Activated CD8-positive, alpha-beta memory T cell treated with anti-CD3 and anti-CD28 coated beads, Interleukin-2, amount 50 U/mL, for 48 hours (primary cell): ENCODE measurements at places on chromosomes 12 and 14.

DNA sequence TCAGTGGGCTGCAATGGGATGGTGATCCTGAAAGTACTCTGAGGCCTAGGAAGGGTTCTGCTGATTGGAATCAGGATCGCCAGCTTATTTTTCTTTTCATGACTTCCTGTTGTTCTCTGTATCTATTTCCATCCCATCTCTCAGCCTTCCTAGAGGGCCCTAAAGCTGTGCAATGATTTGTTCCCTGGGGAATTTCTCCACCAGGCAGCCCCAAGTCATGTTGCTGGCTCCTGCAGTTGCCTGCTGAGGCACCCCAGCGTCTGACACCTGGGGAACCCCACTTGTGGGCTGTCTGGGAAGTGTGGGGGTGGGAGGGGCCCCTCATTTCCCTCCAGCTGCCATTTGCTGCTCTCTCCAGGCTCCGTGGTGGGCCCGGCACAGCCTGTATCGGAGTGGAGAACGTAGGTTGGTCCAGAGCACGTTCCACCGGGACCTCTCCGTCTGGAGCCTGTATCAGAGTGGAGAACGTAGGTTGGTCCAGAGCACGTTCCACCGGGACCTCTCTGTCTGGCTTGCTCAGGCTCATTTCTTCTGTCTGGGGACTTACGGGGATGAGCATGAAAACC is 138.3 kb downstream of the TSPAN9 start:
- DNase-seq: no peak

GRCh38 chr12:109737631-109738030 is 24.0 kb downstream of the FAM222A start:
- DNase-seq: no peak

DNA sequence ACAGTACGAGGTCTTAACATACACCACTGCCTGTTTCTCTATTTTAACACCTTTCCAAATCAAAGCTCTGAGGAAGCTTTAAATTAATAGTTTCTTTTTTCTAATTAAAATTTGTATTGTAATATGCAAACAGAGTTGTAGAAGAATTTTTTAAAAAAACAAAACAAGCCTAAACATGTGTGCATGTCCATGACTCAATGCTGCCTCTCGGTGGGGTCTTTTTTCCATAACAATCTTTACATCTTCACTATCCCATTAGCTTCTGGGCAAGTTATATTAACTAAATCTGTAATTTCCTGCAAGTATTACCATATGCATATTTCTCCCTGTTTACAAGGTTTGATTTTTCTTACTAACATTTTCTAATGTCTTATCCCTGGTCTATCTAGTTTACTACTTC is 143.9 kb upstream of the NAV3 start:
- DNase-seq: no peak

DNA sequence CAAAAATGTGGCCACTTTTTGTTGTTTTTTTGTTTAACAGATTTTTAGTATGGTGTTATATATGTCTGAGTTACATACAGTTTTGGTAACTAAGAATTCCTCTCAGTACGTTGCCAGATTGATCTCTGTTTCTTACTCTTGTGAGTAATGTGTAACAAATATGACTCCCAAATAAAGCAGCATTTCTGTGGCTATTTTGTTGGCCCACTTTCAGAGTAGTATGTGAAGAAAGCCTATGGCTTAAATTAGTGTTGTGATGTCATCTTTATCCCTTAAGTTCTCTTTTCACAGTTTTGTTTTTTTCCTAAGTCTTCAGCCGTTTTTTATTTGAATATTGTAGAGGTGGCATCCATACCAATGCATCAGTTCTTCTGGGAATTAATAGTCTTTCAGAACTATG is 10.7 kb downstream of the PCNX4 start:
- DNase-seq: no peak

GRCh38 chr12:93912086-93912733 is 235.0 kb downstream of the CRADD start:
- no peak for DNase-seq

GRCh38 chr12:19872621-19873540 is 433.6 kb downstream of the AEBP2 start:
- no peak for DNase-seq

GRCh38 chr12:30823156-30823699 is 68.5 kb upstream of the CAPRIN2 start:
- peak; percentile 71 for DNase-seq

DNA sequence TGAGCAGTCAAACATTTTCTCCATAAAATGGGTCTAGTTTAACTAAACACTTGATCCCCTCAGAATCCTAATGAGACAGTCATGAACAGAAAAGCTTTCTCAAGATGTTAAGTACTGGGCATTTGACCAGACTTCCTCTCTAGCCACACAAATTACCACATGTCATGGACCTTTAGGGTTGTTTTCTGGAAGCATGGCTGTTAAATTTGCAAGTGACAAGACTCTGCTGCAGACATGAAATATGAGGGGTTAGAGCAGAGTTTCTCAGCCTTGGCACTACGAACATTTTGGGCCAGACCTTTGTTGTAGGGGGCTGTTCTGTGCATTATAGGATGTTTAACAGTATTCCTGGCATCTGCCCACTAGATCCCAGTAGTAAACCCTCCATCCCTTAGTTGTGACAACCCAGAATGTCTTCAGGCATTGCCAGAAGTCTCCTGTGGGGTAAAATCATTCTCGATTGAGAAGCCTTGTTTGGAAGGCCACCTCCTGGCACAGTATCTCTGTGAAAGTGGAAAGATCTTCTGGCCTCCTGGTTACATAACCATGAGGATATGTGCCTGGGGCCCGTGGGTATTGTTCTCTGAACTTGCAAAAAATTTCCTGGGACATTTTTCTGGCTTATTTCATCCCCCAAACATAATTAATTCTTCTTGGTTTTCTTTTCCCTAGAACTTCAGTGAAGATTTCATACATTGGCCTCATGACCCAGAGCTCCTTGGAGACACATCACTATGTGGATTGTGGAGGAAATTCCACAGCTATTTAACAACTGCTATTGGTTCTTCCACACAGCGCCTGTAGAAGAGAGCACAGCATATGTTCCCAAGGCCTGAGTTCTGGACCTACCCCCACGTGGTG is 4.3 kb downstream of the TMEM106C start:
- no peak for DNase-seq

DNA sequence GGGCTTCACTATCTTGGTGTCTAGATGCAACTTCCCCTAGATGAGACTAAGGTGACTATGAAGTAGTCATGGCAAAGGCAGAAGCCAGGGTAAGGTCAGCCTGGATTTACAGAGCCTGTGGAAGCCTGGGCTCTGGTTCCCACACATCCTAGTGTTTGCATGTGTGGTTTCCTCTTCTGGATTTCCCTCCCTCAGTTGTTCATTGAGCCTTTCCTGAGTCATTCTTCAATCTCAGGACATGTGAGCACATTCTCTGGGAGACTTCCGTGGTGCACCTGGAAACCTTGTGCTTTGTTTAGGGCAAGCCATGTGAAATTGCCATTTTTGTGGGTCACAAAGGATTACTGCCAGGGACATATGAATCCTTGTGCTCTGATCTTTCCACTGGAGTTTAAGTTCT is 236.6 kb downstream of the C12orf75 start:
- DNase-seq: no peak

- peak; percentile 69 for DNase-seq
Measured at GRCh38 chr14:21068521-21069387, 1.4 kb upstream of the ARHGEF40 start.

DNA sequence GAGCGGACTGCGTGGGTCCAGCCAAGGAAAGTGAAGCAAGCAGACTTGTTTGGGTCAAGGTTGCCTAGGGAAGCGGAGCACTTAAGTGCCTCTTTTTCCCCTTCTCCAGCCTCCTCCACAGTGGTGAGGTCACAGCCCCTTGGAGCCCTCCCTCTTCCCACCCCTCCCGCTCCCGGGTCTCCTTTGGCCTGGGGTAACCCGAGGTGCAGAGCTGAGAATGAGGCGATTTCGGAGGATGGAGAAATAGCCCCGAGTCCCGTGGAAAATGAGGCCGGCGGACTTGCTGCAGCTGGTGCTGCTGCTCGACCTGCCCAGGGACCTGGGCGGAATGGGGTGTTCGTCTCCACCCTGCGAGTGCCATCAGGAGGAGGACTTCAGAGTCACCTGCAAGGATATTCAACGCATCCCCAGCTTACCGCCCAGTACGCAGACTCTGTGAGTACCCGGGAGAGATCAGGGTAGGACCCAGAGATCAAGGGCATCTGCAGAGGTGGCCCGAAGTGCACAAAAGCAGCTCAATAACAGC is at the start of gene TSHR:
TSHR (plus strand) TSS at position 206 of the 526 bp plus-strand sequence; CDS start at position 266, 60 bp downstream.
- peak; percentile 59 for DNase-seq

GRCh38 chr12:50129290-50129689 is 17.3 kb downstream of the COX14 start:
- no peak for DNase-seq

GRCh38 chr14:85387181-85387580 is 142.8 kb upstream of the FLRT2 start:
- no peak for DNase-seq

DNA sequence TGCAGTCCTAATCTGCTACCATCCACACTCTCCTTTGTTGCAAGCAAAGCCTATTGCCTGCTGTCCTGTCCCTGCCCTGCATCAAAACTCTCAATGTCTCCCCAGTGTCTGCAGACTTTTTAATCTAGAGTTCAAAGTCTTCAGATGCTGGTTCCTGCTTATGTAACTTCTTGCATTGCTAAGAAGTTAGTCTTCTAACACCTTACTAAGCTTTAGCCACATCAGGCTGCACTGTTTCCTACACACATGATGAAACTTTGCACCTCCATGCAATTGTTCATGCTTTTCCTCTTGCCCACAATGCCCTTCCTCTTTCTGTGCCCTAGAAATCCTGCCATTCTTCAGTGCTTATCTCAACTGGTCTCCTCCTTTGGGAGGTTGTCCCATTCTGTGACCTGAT is 16.2 kb upstream of the DICER1 start:
- DNase-seq: no peak

- DNase-seq: no peak
Measured at GRCh38 chr14:68124979-68125731, 305.6 kb downstream of the RAD51B start.

GRCh38 chr12:22361785-22362184 is 27.3 kb upstream of the ST8SIA1 start:
- no peak for DNase-seq

DNA sequence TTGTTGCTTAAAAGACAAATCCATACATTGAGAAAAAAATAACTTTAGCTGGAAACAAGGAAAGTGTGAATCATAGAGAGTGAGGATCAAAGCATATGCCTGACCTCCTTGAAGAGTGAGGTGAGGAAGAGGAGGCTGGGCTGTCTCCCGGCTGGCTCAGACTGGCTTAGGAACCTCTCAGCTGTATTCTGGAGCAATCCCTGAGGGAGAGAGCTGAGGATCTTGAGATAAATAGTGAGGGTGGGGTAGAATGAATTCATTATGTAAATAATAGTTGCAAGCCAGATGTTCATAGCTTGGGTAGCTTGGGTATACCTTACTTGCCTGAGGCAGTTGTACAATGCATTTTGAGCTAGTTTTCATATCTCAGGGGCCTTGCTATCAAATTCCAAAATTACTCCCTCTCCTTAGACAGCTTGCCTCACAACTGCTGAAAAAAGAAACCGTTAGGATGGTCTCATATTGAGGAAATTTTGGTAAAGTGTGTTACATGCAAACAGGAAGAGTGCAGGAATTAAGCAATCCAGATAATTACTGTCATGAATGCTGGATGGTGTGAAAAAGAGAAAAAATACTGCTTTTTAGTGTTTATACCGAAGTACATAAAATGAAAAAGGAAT is 30.5 kb upstream of the SLC15A5 start:
- DNase-seq: no peak

DNA sequence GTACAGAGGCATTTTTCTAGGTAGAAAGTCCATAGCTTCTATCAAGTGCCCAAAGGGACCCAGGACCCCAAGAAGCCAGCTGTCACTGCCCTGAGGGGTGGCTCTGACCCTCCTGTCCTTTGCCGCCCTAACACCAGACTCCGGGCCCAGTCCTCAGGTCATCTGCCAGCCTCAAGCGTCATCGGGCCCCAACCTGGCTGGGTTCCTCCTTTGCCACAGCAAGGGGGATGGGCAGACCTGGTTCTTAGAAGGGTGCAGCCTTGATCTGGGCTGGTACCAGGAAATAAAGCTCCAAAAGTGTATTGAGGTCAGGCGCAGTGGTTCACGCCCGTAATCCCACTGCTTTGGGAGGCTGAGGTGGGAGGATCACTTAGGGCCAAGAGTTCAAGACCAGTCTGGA is 27.1 kb upstream of the FAM222A start:
- DNase-seq: no peak

- no peak for DNase-seq
Measured at GRCh38 chr14:104085032-104085888, at the start of gene ASPG. Gene ASPG (plus strand): TSS chr14:104085700. CDS start chr14:104085771, 71 bp downstream.

DNA sequence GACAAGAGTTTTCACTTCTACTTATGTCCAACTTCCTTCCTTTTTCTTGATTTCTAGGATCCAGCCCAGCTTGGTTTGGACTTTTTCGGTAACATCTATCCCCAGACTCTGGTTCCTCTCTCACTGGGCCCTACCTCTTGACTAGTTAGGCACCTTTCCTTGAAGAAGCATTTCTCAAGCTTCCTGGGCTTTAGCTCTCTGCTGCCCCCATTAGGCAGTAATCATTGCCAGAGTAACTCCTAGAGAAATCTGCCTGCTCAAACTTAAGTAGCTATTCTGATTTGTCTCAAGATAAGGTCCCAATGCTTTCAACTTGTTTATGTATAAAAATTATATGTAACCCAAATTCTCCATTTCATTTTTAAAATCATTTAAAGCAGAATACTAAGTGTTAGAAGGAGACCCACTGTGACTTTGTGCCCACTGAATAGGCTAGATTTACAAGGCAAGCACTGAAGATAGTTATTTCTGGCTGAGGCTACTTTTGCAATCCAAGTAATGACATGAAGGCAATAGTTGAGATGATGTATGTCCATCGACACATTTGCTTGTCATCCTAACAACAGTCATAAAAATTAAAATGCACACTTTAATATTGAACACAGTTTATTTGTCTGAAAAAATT is 275.0 kb upstream of the G2E3 start:
- DNase-seq: no peak

- no peak for DNase-seq
Measured at GRCh38 chr14:57274551-57274950, 5.8 kb downstream of the AP5M1 start.

GRCh38 chr12:116520801-116521471 is 38.2 kb upstream of the MAP1LC3B2 start:
- no peak for DNase-seq

- DNase-seq: no peak
Measured at GRCh38 chr14:94380225-94381148, 7.9 kb downstream of the SERPINA1 start.

DNA sequence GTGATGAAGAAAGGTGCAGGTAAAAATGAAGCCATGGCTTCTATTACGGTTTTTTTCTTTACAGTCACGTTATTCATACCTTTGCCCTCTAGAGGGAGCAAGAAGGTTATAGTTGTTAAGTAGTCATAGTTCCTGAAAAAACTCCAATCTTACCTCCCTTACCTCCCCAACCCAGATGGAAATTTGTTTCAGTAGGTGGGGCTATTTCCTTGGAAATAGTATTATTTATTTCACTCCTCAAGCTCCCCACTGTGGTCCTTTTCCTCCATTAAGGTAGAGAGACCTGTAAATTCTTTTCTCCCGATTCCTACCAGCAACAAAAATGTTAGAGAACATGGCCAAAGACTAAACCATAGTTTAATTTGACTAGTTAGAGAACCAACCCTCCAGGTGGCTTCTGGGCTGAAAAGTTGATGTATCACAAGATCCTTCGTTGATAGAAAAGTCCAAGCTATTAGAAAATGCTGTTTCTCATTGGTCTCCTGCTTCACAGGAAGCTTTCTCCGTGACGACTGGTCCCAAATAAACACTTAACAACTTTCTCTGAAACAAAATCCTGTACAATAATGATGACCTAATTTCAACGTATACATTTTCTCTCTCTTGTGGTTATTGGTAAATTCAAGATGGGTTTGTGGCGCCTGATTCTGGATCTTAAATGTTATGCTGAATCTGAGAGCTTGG is 43.5 kb downstream of the TMX1 start:
- no peak for DNase-seq
